ENCODE measurements at places on chromosomes 2 and 18.

GRCh38 chr18:35043207-35043606, 2.0 kb downstream of the MAPRE2 start:
- DNase-seq, result no peak

GRCh38 chr18:77140439-77141109, 8.0 kb upstream of the MBP start:
- no peak for DNase-seq

GRCh38 chr2:40346535-40347354, 105.1 kb downstream of the SLC8A1 start:
- no peak for DNase-seq

DNA sequence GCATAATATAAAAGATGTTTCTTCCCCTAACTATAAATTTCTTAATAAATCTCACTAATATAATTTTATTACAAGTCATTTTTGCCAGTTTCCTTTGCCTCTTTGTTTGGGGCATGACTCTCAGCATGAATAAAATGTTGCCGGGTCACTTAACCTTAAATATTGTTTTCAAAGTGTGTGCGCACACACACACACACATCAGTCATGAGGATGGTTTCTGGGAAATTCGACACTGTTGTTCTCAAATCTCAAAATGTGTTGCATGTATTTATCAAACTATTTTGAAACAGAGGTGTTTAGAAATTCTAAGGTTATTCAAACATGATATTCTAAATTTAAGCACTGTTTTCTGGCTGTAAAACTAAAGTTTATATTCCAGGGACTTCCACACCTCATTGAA, 31.5 kb downstream of the FAP start:
- DNase-seq, result no peak

DNA sequence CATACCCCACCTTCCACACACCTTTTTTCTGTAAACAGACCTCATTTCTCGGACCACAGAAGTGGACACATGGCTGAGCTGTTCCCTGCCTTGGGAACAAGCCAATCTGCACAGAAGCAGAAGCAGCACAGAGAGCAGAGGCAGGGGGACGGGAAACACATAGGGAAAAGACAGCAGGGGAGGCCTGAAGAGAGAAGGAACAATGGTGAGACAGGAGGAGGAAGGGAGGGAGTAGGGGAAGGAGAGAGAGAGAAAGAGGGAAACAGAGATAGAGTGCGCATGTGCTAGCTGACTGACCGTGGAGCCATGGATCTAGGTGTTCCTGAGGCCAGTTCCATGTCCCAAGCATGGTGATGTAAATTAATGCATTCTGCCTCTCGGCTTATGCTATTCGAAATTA, 119.7 kb downstream of the NOL10 start:
- DNase-seq, result no peak

DNA sequence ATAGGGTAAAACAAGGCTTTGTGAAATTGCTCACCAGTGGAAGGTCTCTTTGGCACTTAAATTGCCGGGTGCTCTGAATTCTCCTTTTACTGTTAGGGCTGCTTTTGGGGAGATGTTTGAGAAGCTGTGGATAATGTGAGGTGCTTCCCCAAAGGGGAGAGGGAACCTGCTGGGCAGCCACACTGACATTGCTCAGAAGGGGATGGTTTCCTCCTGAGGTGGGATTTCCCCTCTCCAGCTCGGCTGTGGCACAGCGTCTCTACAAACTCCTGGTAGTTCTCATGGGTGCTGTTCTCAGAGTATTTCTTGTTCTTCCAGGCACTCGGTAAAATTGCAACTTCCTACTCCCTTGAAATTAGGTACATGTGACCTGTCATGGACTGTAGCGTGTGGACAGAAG, 124.2 kb downstream of the LPIN1 start:
- no peak for DNase-seq

DNA sequence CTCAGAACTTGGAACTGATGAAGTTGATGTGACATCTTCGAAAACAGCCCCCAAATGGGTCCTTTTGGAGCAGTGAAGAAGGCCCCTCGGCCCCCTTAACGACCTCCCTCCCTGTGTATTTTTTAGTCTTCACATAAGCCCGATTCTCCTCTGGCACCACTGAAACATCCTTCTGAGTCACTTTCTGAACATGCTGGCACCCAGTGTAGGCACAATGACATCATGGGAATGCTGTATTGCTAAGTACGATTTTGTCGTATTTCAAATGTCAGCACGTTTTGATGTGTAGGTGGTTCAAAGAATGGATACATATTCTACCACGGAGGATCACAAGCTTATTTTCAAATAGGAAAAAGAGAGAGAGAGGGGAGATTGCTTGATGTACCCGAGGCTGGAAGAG, 111.7 kb upstream of the RIOK3 start:
- DNase-seq, result no peak

DNA sequence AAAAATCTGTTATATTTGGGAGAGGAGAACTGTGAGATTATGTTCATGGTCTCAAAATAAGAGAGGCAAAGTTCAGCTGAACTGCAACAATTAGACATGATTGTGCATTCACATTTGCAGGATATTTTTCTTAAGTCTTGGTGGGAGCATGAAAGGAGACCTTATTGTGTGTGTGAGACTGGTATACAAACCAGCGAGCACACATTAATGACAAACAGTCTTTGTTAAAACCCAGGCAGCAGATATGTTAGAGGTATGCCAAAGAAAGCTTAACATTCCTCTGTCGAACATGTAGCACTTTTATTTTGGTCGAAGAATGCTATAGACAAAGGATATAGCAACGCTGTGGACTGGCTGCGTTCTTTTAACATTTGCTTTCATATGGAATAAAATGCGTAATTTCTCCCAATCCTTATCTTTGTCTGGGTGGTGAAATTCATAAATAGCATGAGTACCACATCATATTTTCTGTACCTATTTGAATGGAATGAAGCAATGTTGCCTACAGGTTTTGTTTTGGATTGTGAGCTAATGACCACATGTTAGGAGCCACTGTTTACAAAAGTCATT, 88.4 kb downstream of the ICOS start:
- DNase-seq, result no peak

DNA sequence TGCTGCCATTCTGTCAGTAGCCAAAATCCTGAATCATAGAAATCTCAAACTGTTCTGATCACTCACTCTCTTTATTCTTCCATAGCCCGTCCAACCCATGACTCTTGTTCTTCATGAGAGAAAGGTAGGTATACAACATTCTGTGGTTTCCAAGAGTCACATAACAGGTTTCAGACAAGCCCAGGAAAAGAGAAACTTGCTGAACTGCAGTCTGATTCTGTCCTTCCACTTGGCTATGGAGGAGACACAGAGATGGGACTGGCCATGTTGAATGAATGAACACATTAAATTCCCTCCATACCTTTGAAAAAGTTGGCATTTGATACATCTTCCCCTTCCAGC, 880.2 kb upstream of the CELF4 start:
- DNase-seq, result no peak

DNA sequence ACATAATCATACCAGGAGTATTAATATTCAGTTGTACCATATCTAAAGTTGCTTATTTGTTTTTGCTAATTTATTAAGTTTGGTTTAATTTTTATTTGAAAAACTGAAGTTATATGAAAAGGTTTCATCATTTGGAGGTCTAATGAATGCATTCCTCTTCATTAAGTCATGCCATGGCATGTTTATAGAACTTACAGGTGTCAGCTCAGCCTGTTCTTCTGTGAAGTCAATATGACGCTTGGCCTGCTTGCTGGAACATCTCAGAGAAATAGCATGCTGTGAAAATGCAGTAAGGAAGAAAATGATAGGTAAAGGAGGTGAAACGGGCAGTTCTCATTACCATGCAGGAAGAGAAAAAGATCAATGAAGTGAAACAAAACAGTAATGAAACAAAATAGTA, 58.2 kb downstream of the RAPH1 start:
- no peak for DNase-seq

DNA sequence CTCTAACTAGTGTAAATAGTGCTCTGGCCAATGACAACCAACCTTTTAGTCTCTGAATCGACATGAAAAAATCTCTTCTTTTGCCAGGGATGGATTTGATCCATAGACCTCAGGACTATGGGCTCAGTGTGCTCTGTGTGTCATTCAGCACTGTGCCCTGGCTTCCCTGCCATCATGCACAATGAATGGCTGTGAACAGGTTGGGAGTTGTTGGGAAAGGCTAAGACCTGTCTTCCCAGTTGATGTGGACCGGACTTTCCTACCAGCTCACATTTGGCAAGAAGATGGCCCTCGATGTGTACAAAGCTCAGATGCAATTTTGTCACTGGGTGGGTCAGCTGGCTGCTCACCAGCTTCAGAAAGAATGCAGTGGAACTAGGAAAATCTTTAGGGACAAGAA, 26.0 kb upstream of the ARHGAP25 start:
- DNase-seq, result no peak

DNA sequence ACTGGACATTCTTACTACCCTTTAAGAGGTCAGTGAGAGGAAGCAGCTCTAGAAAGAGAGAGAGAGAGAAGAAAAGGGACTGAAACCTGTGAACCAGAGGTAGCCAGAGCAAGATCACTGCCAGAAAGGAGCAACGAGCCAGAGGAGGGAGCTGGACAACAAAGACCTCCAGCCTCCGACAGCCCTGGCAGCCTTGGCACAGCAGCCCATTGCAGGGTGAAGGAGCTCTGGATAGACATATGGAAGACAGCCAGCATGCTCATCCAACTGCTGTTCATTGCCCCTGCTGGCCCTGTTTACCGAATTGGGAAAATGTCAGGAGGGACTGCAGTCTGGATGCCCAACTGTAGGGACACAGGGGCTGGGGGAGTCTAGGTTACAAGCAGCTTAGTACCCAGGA, 228.4 kb upstream of the SLC35G4 start:
- DNase-seq, result no peak

- no peak for DNase-seq
Observed at GRCh38 chr2:215979620-215980019, 33.7 kb downstream of the MREG start.

- DNase-seq, result no peak
Observed at GRCh38 chr2:73969356-73969755, 15.4 kb upstream of the TET3 start.

- DNase-seq, result no peak
Observed at GRCh38 chr2:85712336-85712735, 18.2 kb downstream of the GNLY start.

GRCh38 chr2:215883799-215884198, 129.6 kb downstream of the MREG start:
- no peak for DNase-seq

DNA sequence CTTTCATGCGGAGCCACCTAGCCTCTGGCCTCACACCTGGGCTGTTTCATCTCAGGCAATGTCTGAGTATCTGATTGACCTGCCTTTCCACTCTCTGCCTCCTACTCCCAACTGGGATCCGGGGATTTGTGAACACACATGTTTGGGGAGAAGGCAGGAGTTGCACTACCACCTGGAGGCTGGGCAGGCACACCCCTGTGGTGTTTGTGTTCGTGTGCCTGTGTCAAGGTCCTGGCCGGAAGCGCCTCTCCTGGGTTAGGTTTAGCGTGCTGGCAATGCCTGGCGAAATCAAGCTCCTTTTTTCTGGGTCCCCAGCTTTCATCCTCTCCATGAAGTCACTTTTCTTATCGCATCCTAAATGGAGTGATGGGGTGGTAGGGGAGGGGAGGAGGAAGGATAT, 63.9 kb downstream of the GATA6 start:
- no peak for DNase-seq

DNA sequence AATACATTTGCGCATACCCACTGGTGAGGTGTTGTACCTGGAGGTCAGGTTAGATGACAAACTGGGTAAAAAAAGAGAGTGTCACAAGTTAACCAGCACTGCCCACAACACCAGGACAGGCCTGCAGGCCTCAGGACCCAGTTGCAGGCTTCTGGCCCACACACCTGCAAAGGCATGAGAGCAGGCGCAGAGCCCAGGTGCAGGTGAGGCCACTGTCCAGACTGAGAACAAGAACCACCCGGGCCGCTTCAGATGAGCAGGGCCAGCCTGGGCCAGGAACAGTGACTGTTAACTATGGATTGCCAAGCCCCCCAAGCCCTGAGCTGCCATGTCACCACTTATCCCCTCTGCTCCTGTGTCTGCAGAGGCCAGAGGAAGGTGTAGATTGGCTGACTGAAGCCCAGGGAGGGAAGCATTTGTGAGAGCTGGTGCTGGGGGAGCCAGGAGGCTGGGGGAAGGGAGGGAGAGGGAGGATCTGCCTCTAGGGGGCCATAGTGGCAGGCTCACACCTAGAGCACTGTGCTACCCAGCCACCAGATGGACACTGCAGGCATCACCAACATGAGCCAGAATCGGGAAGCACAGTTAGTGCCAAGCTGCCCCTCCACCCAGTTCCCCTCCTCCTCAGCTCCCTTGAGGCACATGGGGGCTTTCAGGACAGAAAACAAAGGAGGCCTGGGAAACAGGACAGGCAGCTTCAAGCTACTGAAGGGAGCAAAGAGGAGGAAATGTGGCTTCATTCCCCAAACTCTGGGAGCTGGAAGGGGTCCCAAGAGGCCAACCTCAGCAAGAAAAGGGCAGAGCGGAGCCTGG, 35.4 kb downstream of the SFXN5 start:
- DNase-seq, result no peak

DNA sequence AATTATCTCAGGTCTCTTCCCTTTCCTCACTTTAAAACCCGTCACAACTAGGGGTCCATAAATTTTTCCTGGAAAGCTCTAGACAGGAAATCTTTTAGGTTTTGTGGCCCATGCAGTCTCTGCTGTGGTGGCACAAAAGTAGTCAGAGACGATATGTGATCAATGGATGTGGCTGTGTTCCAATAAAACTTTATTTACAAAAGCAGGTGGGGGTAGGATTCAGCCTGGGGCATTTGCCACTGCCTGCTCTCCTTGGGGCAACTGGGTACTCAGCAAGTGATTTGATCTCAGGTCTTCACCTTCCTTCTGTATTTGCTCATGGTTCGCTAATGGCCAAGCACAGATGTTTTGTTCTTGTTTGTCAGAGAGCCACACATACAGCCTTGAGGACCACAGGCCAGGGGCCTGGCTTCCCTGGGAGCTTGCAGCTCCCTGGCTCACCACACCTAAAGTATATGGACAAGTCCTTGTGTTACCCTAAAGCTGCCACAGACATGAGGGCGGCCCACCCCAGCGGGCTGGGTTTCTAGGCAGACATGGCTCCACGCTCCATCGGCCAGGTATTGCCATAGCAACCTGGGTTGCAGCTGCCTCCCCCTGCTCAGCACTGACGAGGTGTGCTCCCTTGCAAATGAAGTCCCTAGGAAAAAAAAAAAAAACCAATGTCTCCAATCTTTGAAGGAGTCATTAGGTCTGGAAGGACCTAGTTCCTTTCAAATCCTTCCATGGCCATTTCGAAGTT, 89.7 kb upstream of the YWHAQ start:
- no peak for DNase-seq

Measured in RWPE1 (cell line).